ENCODE measurements at places on chromosomes 6 and 20.

DNA sequence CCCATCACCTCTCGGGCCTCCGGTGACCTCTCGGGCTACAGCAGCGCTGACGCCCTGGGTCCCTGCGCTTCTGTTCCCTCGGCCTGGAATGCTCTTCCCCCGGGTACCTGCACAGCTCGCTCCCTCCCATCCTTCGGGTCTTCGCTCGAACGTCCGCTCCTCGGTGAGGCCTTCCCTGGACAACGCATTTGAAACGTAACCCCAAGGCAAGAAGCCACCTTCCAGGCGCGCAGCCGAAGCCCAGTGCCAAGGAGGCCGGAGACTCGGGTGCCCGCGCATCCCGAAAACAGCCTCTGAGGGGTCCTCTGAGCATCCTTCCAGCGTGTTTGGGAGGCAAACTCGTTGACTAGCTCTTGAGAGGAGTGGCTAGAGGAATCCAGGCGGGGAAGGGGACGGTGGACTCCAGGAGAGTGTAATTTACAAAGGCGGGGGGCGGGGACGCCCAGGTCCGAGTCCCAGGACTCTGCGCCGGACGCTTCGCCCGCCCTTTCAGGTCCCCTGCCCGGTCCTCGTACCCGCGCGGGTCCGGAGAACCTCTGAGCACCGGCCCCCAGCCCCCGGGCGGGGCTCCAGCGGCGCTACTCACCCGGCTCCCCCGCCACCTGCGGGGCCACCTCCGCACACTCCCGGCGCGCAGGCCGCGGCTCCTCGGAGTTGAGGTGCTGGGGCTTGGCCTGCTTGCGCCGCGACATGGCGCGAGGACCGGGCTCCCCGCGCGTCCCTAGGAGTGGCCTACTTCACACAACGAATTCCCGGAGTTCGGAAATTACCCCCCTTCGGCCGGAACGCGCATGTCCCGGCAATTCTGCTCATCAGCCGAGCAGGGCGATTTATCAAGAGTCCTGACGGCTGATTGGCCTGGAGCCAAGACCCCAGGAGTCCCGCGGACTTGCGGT, 86.8 kb downstream of the ZFP64 start:
- DNase-seq: peak; percentile 12

DNA sequence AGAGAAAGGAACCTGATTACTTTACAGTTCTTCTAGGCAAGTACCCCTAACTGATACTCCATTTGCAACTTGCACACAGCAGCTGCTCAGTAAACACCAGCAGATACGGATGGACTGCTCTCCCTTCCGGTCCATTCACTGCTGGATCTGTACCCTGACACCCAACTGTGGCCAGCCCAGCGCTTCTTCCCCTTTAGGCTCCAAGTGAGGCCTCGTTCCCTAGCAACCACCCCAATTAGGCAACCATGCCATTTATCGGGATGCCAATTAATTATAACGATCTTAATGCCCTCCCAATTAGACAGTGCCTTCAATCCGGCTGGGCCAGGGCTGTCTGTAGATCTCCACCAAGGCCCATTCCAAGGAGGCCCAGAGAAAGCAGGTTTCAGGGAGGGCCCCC, 3.2 kb downstream of the SULF2 start:
- DNase-seq: no peak

DNA sequence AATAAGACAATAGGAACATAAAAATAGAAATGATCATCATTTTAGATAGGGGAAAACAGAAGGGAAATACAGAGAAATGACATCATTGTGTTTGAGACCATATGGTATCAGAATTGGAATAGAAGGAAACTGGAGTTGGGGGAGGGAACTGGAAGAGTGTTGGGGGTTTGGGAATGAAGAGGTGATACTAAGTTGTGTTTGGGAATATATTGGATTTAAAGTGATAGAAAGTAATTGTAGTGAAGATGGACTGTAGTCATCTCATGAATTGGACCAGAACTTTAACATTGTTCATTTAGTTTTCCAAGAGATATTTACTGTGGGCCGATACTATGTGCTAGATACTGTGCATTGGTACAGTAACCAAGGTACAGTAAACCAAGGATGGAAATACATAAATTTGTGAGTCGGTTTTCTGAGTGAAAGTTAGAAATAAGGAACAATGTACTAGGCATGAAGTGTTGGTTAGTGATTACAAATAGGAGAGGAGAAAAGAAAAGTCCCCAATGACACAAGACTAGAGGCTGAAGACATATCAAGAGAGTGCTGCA, 32.3 kb downstream of the KCNQ5 start:
- no peak for DNase-seq

GRCh38 chr6:33443619-33444504, 10.5 kb upstream of the ZBTB9 start:
- DNase-seq: no peak

- DNase-seq: peak; percentile 44
Observed at GRCh38 chr6:148747145-148747470, 278 bp downstream of the UST start.

- DNase-seq: no peak
Observed at GRCh38 chr6:75206576-75207342, 906 bp upstream of the COL12A1 start.

GRCh38 chr6:106107043-106107613, 21.0 kb downstream of the PRDM1 start:
- no peak for DNase-seq

DNA sequence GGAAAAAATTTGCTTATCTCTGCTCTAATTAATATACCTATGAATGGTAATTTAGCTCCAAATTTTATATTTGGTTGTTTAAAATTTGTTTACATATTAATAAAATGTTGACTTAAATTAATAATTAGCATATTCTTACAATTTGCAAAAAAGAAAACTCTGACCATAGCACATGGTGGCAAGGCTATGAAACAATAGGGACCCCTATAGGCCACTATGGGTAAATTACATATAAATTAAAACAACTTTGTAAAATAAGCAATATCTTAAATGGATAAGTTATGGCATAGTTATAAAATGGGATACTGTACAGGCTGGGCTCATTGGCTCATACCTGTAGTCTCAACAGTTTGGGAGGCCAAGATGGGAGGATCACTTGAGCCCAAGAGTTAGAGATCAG, 76.0 kb downstream of the MKKS start:
- DNase-seq: no peak

DNA sequence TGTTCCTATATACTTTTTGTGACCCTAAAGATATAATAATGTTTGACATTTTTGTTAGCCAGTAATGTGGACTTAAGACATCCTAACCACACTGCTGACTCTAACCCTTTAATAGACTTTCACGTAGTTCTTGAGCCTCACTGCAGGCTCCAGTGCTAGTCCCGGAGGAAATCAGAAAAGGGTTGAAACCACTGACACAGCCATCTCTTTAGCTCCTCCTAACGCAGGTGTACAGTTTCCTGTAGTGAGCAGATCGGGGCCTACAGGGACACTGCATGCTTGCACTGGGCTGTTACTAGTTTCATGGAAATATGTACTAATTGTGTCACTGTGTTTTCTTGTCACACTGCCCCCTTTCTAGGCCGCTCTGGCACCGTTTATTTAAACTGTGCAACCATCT, 512 bp upstream of the HDGFL1 start:
- no peak for DNase-seq

- no peak for DNase-seq
Observed at GRCh38 chr6:10230531-10230930, 184.3 kb downstream of the TFAP2A start.

DNA sequence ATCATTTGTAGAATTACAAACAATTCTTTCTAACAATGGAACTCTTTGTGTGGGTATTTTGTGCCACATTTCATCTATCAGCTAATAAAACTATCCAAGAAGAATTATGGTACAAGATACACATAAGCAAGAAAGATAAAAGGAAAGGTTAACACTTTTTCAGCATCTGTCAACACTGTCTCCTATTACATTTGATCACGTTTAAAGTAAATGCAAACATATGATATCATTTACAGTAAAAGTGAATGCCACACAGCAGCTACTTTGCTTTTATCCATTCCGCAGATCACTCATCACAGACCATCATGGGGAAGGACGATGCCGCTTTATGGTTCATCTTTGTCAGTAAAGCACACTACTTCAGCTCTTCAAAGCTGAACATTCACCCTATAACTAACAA, 456.4 kb upstream of the MANEA start:
- no peak for DNase-seq

DNA sequence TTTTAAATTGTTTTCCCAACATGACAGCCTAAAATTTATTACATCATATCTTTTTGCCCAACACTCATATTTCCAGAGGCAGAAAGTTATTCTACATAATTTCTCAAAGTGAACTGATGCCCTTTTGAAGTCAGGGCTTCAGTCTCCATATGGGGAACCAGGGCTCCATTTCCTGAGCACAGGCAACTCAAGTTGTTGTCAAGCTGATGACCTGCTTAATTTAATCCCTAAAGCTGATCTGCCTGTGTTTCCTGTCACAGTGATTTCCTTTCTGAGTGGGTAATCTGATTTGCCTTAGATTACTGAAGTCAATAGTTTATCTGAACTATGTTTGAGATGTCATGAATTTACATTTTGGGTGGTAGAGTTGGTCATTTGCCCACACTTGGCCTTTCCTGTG, 932.1 kb upstream of the MANEA start:
- DNase-seq: no peak

- DNase-seq: no peak
Observed at GRCh38 chr6:35160642-35161041, 19.5 kb upstream of the TCP11 start.

- no peak for DNase-seq
Observed at GRCh38 chr20:5808901-5809300, 58.7 kb downstream of the SHLD1 start.

DNA sequence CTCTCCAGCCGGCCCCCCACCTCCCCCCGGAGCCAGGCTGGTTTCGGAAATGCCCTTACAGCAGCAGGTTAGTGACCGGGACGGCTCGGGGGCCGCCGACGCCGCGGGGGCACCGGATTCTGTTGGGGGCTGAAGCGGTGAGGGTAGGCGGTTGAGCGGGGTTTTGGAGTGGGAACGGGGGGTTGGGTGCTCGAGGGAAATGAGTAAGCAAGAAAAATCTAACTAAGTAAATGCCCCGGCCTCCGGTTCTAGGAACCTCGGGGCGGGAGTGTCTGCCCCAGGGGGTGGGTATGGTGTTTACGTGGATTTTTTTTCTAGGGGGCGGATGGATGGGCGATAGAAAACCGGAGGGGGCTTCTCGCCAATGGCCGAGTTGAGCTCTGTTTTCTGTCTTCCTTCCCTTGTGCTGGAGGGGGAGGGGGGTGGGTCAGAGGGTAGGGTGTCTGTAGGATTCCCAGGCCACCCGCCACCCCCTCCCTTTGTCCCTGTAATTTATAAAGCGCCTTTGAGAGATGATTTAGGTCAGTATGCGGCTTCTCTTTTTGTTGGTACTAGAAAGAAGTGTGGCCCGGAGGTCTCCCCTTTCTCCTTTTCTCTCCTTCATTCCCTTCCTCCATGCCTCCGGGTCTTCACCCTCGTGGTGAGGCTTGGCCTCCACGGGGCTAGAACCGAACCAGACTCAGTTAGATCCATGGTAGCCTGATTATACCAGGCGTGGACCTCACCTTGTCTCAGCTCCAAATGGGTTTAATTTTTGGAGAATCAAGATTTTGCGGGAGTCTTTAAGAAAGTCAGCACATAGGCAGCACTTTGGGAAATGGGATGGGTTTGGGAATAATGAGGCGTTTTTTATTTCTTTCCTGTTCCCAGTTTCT, 2.3 kb downstream of the E2F3 start:
- DNase-seq: peak; percentile 82

- peak; percentile 39 for DNase-seq
Observed at GRCh38 chr6:42960243-42961019, at the start of gene GNMT. Gene GNMT, plus strand, starts transcription at chr6:42960754. Its CDS starts 14 bp downstream, at chr6:42960768.

DNA sequence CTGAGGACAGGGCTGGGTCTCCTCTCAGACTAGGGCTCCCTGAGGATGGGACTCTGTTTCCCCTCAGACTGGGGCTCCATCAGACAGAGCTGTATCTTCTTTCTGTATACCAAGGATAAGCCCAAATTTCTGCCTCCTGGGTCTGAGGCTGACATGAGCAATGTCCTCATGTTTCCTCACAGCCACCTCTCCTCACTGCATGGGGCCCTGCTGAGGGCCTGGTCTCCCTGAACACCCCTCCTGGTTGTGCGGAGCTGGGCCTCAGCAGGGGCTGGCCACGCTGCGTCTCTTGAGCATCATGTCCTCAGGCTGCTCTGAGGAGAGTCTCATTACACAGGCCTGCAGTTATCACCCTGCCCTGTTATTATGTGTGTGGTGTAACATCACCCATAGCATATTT, 144.6 kb downstream of the LRFN2 start:
- DNase-seq: no peak
